ENCODE measurements at places on chromosomes 3 and 15.

GRCh38 chr15:50911621-50912020 is 3.1 kb downstream of the AP4E1 start:
- DNase-seq = no peak

DNA sequence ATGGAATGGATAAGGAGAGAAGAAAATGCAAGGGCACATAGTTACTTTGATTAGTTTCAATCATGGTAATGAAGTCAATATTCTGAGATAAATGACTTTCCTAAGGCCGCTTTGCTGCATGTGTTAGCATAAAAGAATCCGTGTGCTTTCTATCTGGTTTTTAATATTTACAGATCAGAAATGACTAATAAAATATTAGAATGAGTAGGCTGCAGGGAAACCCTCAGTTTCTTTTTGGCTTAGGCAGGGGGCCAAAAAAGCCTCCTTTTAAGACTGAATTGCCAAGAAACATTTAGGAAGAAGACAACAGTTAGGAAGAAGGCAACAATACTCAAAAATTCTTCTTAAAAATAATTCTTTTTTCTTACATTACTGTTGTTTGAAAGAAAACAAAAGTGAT is 11.6 kb downstream of the NEK11 start:
- DNase-seq = no peak

DNA sequence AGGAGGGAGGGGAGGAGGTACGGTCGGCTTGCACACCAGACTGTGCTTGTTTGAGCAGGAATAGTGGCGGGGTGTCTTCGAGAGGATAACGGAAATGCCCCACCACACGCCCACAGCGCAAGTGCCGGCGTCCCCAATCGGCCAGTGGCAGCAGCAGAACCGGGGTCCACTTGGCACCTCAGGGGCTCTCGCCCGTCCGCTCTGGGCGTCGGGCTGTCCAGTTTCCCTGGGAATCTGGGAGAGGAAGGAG is 53.7 kb downstream of the CCDC54 start:
- no peak for DNase-seq

DNA sequence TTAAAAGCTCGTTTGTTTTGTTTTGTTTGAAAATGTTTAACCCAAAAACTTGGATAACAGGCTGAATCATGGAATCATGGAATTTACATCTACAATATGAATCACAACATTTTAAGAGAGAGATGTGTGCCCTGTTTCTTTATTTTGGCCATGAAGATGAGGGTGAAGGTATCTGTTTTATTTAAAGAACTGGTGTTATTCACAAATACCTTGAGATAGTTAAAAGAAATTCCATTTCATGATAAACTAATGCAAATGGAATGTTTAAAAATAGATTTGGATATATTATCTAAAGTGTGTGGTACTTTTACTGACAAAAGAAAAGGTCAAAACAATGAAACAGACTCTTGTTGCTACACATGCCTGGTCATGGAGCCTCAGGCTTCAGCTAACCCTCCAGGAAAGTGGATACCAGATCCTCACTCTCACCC is 486.0 kb upstream of the CFAP20DC start:
- no peak for DNase-seq

- no peak for DNase-seq
These were observed 251.1 kb downstream of the TJP1 start for GRCh38 chr15:29570948-29571791.

- DNase-seq = no peak
These were observed 29.5 kb downstream of the KLHL24 start for GRCh38 chr3:183664913-183665381.

- no peak for DNase-seq
These were observed 197.9 kb downstream of the TPRG1 start for GRCh38 chr3:189369636-189370035.

DNA sequence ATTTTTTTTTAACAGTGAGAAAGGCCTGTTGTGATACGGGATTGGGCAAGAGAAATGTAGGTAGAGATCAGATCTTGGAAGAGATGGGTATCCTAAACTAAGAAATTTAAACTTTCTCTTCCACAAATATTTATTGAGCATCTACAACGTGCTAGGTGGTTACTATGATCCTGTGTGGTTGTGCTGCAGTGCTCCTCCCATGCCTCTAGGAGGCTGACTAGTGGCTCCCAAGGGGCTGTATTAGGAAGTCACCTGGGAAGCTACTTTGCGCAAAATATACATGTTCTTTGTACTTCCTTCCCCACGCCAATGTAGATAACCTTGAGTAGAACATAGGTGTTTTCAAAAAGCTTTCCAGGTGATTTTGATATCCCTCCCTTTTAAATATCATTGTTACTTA is 27.2 kb downstream of the USP3 start:
- DNase-seq = no peak

- DNase-seq = no peak
These were observed 449.9 kb downstream of the OTOL1 start for GRCh38 chr3:161946443-161946960.

DNA sequence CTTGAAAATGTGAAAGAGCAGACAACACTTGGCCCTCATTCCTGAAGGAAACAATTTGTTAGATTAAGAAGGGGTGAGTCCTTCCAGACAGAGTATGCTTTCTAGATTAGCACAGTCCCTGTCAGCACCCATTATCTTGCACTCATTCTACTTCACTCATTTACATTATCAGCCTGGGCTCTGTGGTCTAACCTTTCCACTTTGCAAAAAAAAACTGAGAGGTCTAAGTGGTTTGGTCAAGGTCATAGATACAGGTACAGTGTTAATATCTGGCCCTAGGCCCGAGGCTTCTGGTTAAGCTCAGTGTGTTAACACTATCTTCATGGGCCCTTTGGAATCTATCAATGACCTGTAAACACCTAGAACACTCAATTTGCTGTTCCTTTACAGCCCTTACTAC is 123.4 kb upstream of the LRRN1 start:
- DNase-seq = no peak

GRCh38 chr3:177351757-177352158 is 154.5 kb upstream of the TBL1XR1 start:
- no peak for DNase-seq

- DNase-seq = no peak
These were observed 521.0 kb downstream of the GABRG3 start for GRCh38 chr15:27491666-27492621.

GRCh38 chr3:15576475-15576874 is 24.9 kb downstream of the HACL1 start:
- no peak for DNase-seq

All from NCI-H1930 (cell line).